ENCODE measurements at places on chromosomes 1 and 21. TPM values are rescaled to one million over a fixed set of nuclear protein-coding genes. Genes with fewer than 3 reads are reported as not detected.

- peaks cover 52% of the 10 kb centered on the region for H3K36me3 ChIP-seq
- H3K27ac ChIP-seq = no peak overlapping the region
- peaks cover 3% of the 10 kb centered on the region for H3K4me1 ChIP-seq
- DNase-seq = no peak
- H3K4me3 ChIP-seq = no peak overlapping the region
Observed at GRCh38 chr1:193221651-193222050, 35.2 kb upstream of the B3GALT2 start.

GRCh38 chr21:14239281-14239680 lies 23.3 kb downstream of the RBM11 start:
- DNase-seq = no peak
- no peak overlapping the region for H3K27ac ChIP-seq
- no peaks in the 10 kb centered on the region for H3K36me3 ChIP-seq
- H3K4me3 ChIP-seq = no peak overlapping the region
- H3K27me3 ChIP-seq = no peaks in the 10 kb centered on the region

Gene SPRR1B
- not detected for total RNA-seq

DNA sequence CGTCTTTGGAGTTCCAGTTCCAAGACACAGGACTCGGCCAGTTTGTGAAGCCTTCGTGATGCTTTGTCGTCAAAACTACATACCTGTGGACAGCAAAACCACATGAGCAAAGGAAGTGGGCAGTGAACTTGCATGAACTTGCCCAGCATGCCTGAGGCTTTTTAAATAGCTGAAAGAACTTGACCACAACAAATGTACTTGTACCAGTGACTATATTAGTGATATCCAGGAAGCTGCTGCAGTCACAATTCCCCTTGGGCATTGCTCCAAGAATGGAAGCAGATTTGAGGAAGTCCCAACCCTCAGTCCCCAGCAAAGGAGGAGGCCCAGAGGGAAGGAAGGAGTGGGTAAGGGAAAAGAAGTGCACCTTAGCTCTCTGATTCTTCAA lies 2.6 kb downstream of the FUCA1 start:
- DNase-seq = no peak
- H3K4me3 ChIP-seq = no peak overlapping the region
- H3K36me3 ChIP-seq = peaks cover 4% of the 10 kb centered on the region

Data from activated CD4-positive, alpha-beta T cell treated with anti-CD3 and anti-CD28 coated beads, Interleukin-2, amount 10 ng/mL, durations not matched to agents 7 days and 5 days (primary cell).